ENCODE measurements at places on chromosomes 7 and 10.

DNA sequence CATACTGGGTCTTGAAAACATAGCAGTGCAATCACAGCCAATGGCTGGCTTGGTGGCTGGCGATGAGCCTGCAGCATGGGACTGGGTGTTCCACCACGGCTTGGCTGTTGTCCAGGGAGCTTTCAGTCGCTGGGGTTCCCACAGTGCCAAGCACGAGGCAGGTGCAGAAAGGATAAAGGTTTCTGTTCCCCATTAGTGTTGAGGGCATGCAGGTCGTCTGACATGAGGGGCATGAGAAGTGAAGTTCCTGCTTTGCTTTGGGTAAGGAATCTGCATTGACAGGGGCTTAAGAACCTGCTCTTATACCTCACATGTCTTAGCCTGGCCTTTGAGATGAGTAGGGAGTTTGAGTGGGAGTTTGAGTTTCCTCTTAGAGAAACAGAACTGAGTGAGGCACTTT lies 9.0 kb upstream of the CFTR start:
- no peak for DNase-seq

- no peak for DNase-seq
Observed at GRCh38 chr7:6640246-6640721, 3.2 kb downstream of the ZNF316 start.

GRCh38 chr7:116211006-116211912 lies 920 bp downstream of the TES start:
- DNase-seq: peak; percentile 78

- DNase-seq: peak; percentile 39
Observed at GRCh38 chr7:16095171-16095950, 326.0 kb downstream of the CRPPA start.

DNA sequence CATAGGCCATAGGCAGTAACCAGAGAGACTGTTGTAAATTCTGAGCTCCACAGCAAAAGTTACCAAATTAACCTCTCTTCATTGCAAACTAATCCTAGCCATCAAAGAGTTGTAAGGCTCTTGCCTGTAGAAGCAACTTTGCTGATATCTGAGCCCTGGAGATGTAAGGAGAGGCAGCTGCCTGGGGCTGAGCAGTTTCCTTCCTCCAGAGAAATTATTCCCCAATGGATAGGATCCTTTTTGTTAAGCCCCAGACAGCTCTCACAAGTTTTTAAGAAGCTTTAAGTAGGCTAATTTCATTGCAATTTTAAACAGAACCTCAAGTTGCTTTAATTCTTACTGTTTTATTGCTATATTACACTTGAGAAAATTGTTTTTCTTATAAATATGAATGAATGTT lies 211.1 kb downstream of the GALNT17 start:
- DNase-seq: no peak

DNA sequence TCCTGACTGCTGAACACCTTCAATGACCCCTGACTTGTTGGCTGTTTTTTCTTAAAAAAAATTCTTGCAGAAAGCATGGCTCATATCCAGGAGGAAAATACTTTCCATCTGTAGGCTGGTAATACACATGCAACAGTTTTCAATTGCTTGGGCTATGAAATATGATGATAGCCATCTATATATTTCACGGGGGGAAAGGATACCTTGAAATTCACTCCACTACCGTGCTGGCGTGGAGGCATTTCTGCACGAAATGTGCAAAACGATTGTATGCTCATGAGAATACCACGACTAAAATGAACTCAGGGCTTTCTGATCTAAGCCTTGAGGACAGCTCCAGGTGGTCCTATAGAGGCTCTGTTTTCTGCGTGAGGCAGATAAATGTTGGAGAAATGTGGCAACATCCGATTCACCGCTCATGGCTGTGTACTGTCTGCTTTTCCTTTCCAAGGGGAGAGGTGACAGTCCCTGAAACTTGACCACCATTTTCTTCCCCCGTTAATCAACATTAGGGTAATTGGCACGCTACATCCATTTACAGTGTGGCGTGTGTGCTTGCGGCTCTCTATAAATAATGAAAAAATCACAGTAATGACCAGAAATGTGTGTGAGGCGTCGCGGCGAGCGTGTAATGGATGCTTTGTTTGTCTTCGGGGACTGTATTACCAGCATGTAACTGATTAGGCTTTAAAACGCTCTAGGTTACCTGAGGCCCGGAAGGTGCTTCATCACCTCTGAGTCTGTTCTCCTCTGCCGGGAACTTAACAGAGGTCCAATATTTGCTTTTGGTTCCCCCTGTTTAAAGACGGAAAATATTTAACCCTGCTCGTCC lies 12.8 kb upstream of the CARD11 start:
- no peak for DNase-seq

DNA sequence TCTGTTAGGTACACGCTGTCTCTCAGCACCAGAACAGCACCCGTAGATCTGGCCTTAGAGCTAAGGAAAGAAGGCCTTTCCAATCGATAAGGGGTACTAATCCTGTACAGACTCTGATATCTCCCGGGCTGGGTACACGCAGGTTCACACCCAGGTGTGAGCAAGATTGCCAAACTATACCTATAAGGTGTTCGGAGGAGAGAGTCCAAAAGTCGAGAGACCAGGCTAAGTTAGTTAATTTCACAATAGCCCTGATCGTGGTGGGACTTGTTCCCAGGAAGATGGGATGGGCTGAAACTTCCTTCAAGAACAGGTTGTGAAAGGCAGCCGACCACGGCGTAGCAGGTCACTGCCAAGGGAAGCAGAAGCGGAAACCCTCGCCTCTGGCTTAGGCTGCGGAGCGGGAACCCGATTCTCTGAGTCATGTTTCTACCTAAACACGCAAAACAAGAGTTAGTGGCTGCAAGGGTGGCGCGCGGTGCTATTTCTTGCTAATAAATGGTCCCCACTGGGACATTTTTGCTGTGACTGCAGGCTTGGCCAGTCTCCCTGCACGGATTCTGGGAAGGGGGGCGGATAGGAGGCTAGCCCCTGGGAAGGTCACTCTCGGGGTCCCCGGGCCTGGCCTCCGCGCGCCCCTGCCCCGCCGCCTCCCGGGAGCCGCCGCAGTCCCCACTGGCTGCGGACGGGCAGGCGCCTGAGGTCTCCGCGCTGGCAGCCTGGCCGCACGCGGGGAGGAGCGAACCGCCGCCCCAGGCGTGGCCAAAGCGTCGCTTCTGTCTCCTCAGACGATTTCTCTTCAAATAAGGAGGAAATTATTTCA lies 75.4 kb upstream of the PDSS1 start:
- DNase-seq: no peak

DNA sequence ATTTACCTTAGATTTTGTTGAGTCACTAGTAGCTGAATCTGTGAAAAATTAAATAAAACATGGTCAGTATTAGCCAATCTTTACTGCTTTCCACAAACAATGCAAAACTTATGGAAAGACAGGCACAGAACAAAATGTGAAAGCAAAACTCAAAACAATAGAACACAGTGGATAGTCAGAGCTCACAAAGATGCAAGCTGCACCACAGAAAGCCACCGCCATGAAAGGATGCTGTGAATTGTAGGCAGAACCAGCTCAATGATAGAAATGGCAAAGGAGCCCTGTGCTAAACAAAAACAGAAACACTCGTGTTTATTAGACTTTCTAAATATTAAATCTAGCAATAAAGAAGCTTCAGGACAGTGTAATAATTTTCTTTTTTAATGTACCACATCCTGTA lies 134.4 kb downstream of the ARHGAP21 start:
- no peak for DNase-seq

GRCh38 chr7:102097601-102098161 lies 189.0 kb upstream of the SH2B2 start:
- no peak for DNase-seq
